ENCODE measurements at places on chromosomes 7 and 10.

- no peak for DNase-seq
Observed at GRCh38 chr10:58281092-58281752, 12.3 kb downstream of the CISD1 start.

- no peak for DNase-seq
Observed at GRCh38 chr7:36602511-36602910, 121.8 kb downstream of the AOAH start.

- no peak for DNase-seq
Observed at GRCh38 chr7:30364773-30365172, 80.4 kb downstream of the ZNRF2 start.

DNA sequence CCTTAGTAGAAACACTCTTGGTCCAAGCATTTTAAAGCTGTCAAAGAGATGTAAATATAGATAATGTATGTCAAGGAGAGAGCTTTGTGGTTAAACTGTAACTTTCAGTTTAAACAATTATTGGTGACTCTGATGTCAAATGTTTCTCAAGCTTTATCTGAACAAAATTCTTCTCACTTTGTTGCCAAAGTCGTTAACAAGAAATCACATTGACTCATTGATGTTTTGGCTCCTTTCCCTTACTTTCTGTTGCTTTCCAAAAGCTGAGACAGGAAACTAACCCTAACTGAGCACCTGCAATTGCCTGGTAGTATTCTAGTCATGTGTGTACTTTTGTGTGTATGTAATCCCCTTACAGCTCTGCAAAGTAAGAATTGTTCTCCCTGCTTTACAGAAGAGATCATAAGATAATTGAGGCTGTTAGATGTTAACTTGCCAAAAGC, 108.5 kb downstream of the CFTR start:
- no peak for DNase-seq

- DNase-seq = no peak
Observed at GRCh38 chr10:98878921-98879320, 356.7 kb downstream of the HPSE2 start.

- no peak for DNase-seq
Observed at GRCh38 chr10:79328737-79329504, 18.3 kb upstream of the PPIF start.

GRCh38 chr10:17206210-17206709, 4.8 kb upstream of the TRDMT1 start:
- DNase-seq = peak; percentile 43

DNA sequence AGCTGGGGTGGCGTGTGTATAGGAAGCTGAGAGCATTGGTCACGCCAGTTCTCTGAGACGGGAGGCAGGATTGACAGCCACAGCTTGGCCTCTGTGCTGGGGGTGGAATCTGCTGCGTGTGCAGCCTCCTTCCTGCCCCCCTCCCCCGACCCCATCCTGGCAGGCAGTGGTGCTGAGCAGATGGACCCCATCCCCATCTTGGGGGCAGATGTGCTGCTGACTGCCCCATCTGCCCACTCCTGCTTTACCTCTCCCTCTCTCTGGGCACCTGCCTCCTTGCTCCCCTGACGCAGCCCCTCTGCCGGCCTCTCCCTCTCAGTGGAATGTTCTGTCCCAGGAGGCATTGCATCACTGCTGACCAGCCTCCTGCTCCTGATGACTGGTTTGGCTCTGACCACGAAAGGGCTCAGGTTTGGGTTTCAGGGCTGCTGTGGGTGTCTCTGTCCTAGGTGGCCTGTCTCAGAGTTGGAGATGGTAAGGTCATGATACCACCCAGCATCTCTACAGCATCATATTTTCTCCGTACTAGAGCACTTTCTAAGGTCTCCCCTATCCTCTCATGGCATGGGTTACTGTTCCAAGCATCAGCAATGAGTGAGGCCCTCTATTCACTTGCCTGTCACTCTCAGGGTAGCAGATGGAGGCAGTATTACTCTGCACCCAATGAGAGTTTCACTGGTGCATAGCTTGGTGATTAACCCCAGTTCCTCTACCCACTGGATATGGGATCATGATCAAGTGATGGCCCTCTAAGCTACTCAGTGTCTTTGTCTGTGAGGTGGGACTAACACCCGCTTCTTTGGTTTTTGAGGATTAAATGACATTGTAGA, 81.9 kb downstream of the RBM20 start:
- DNase-seq = no peak

GRCh38 chr10:122674781-122675180, 24.9 kb downstream of the C10orf120 start:
- no peak for DNase-seq

- no peak for DNase-seq
Observed at GRCh38 chr10:29239569-29240472, 49.0 kb upstream of the LYZL1 start.

DNA sequence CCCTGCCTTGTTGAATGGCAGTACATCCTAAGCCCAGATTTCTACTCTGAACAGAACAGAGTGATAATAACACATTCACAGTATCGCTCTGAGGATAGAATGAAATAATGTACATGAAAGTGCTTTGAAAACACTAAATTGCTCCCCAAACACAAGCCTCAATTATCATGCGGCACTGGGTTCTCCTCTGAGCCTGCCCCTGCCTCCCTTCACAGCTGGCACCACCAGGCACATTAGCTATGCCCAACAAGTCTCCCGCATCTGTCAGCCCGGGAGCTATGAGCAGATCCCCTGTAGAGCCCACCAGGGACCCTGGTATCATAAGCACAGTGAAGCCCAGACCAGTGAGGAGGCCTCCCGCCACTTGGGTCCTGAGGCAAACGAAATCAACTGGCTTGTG, 405.5 kb downstream of the GRID1 start:
- no peak for DNase-seq

DNA sequence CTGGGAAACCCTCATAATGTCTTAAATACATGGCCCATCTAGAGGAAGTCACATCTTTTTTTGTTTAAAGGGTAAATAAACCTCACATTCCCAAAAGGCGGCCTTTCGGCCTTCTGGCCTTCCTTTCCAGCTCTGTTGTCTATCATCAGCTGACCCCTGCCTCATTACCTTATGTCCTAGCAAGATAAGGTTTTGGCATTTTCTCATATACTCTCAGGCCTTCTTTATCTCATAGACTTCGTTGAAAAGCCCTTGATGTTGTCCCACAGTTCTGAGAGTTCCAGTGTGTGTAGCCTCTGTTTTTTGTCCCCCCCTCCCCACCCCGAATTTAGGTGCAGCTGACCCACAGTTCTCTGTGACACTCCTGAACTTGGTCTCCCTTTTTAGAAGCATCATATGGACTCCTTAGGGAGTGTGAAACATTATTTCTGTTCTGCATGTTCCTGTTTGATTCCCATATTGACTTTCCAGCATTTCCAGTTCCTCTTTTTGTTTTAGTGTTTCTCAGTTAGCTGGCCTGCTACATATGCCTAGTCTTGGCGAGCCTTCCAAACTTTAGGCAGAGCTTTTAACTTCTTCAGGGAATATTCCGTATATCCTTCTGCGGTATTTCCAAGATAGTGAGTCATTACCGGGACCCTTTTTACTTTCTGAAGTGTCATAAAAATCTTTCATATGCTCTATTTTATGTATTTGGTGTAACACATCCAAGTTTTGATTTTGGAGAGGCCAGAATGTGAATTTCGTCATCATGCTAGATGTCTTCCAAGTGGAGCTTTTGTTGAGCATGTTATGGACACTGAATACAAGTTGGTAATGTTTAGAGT, 138.5 kb downstream of the LRRC4 start:
- DNase-seq = no peak

DNA sequence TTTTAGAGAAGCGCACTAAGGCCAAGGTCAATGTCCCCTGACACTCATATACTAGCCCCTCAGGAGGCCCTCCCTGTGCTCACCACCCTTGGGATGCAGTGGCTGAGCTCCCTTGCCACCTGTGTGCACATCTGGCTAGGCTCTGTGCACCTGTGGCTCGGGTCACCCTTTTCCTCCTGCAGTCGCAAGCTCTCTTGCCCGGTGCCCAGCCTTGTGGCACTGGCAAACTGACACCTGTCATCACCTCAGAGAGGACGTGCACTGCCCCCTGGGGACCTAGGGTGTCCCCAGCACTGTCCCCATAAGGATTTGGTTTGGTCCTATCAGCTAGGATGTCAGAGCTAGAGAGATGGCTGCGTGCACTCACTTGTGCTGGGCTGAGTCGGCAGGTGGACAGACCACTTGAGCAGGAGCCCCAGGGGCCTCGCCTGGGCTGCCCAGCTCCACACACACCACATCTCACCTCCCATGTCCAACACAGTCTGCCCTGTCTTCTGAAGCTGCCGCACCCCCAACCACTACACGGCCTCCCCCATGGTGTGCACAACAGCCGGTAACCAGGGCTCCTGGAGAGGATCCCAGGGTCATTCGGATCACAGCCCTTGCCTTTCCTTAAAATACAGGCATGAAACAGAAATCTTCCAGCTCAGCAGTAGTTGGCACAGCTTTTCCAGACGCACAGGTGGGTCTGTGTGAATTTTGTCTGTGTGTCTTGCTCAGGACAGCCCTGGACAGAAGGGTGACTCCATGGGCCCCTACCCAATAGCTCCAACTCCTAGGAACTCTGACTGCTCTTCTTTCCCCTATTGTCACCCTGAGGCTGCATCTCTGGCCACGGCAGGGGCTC, 111.0 kb downstream of the GRID1 start:
- no peak for DNase-seq

DNA sequence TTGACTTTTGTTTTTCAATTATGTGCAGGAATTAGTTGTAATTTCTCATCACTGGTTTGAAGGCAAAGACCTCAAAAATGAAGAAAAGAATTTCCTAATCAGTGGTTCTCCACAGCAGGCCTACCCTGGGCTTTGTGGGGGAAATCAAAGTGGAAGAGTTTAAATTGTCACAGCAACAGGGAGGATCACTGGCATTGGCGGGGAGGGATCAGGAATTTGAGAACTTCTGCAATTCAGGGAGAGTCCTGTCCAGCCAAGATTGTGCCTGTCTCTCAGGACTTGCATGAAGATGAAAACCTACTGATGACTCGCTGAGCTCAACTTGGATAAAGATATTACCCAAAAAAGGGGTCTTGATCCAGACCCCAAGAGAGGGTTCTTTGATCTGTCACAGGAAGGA, 70.1 kb downstream of the HACD1 start:
- DNase-seq = no peak

Measured in activated CD8-positive, alpha-beta memory T cell treated with anti-CD3 and anti-CD28 coated beads, Interleukin-2, amount 50 U/mL, for 4 hours (primary cell).